NCI-H2029 (cell line): ENCODE measurements at places on chromosomes 4 and X.

DNA sequence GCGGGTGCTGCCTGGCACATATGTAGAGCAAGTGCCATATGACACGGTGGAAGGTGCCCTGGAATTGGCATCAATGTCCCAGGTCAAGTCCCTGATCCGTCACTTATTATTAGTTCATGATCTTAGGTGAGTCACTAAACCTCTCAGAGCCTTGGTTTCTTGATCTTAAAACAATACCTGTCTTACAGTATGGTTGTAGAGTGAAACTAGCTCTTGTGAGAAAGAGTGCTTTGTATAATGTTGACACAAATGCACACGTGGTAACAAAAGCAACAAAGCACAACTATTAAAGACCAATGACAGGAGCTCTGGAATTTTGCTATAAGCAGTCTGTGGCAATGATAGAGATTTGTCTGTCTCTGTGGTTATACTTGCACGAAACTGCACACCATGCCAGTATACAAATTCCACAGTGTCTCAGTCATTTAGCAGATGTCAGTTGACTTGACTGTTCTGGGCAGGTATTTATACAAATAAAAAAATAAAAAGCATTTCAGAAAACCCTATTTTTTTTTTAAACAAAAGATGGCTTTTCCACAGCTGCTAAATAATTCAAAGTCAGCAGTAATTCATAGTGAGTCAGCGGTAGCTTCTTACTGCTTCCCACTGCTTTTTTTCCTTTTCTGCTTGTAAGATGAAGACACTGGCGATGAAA lies 19.7 kb upstream of the ACSL1 start:
- no peak for DNase-seq

GRCh38 chrX:150926304-150926703 lies 27.8 kb upstream of the CD99L2 start:
- no peak for DNase-seq

GRCh38 chr4:8118035-8118434 lies 40.6 kb downstream of the ABLIM2 start:
- no peak for DNase-seq

- DNase-seq, result no peak
Observed at GRCh38 chr4:7226439-7226838, 34.1 kb downstream of the SORCS2 start.

- no peak for DNase-seq
Observed at GRCh38 chr4:111639120-111639690, 506.0 kb upstream of the FAM241A start.

- no peak for DNase-seq
Observed at GRCh38 chr4:118888666-118889311, at the start of gene SYNPO2. Gene SYNPO2 (plus strand): TSS chr4:118888854. CDS start chr4:118889037, 183 bp downstream.

GRCh38 chr4:85951-86350 lies 32.8 kb downstream of the ZNF595 start:
- DNase-seq, result no peak

- no peak for DNase-seq
Observed at GRCh38 chr4:37951461-37952352, 8.5 kb upstream of the PTTG2 start.

DNA sequence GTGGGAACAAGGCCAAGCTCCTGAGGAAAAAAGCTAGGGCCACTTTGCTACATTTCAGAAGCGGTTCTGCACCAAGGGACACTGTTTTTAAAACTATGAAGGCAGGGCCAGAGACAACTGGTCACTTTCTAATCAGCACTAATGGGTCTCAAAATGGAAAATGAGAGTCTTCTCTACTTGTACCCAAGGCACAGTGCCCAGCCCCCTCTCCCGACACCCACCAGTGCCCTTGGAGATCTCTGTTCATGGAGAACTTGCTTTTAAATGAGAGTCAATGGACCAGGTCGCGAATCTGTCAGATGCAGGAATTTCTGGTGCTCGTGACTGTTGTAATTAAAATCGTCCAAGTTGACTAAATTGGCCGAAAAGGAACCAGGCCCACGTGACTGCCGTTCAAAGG lies 591.6 kb downstream of the BCOR start:
- DNase-seq, result no peak
